ENCODE measurements at places on chromosomes 12 and 14.

- DNase-seq, result no peak
Observed at GRCh38 chr14:102675396-102675795, 82.9 kb downstream of the RCOR1 start.

- DNase-seq, result no peak
Observed at GRCh38 chr12:14774906-14775635, 28.2 kb downstream of the WBP11 start.

DNA sequence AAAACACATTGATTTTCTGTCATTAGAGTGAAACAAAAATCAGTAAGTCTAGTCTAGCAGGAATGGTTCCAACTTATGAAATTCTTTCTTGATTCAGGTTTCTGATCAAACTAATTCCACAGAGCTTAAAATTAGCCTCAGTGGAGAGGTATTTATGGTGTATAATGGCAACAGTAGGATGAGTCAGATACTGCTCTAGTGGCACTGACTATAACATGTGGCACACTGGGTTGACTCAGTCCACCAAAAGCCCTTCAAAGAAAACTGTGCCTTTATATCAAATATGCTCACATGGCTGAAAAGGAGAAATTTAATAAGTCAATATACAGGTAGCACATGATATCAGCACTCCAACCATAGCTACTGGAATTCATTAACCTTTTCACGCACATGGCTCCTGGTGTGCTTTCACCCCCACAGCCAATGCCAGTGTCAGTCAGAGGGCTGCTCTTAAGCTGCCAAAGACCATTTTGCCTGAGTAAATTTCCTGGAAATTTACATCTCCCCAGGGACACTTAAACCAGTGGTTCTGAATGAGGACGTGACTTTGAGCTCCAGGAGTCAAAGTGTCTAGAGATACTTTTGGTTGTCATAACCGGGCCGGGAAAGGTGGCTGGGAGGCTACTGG, 21.7 kb upstream of the CATSPERB start:
- DNase-seq, result no peak

DNA sequence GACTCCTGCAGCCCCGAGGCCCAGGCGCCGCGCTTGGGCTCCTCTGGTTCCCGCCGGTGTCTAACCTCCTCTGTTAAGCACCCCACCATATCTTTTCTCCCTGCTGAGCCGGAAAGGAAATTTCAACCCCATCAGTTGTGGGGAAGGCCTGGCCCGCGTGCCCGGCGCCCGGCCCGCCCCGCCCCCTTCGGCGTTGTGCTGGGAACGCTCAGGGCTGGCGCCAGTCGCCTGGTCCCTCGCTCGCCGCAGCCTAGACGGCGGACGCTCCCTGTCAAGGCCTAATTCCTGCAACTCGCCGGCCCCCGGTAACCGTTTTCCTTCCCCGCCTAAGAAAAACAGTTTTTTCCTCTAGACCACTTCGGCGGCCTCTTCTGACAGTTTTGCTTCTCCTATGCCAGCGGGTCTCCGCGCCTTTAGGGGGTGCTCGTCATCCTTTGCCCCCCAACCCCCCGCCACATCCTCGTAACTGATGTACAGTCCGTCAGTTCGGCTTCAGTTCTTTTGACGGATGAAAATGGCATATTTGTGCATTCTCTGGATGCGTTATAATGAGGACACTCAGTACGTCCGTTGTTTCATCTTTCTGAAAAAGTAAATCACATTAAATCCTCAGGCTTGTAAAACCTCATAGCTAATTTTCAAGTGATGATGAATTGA, 506 bp upstream of the NAP1L1 start:
- no peak for DNase-seq

DNA sequence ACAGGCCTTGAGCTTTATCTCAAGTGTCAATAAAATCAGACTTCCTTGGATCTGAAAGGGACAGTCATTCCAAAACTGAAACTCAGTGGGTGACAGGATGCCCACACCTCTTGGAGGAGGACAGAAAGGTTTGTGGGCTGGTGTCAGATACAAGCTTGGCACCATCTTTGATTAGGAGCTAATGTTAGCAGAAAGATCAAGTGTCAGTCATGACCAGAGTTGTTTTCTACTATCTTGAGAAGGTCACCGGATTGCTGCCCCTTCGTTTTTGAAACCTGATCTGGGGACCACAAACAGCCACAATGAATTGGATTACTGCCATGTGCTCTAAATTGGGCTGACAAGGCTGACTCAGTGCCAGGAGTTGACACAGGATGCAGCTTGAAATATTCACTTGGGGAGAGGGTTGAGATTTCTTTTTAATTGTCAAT, 88.3 kb downstream of the OTOGL start:
- no peak for DNase-seq

DNA sequence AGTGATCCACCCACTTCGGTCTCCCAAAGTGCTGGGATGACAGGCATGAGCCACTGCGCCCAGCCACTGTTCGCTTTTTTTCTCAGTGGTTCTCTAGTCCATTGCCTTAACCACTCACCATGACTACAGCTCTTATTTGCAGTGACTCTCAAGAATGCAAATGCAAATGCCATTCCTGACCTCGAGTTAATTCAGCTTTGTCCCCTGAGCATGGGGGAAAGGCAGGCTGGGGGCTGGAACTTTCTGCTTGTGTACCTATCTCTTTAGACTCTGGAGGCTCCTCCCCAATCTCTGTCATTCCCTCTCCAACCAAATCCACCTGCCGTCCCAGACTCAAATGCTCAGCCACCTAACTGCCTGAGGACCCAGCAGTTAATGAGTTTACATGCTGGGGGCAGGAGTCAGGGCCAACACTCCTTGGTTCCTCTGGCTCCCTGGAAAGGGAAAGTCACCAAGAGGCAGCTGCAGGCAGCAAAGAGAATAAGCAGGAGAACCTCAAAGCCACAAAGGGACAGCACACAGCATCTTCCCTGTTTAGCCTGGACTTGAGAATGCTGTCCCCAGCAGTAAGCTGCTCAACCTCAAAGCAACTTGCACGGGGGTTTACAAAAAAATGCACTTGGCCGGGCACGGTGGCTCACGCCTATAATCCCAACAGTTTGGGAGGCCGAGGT, 5.3 kb upstream of the HNF1A start:
- DNase-seq, result no peak

GRCh38 chr12:53567961-53568808, 58.0 kb downstream of the ATF7 start:
- no peak for DNase-seq

GRCh38 chr14:104317975-104318557, 179.7 kb downstream of the KIF26A start:
- no peak for DNase-seq

DNA sequence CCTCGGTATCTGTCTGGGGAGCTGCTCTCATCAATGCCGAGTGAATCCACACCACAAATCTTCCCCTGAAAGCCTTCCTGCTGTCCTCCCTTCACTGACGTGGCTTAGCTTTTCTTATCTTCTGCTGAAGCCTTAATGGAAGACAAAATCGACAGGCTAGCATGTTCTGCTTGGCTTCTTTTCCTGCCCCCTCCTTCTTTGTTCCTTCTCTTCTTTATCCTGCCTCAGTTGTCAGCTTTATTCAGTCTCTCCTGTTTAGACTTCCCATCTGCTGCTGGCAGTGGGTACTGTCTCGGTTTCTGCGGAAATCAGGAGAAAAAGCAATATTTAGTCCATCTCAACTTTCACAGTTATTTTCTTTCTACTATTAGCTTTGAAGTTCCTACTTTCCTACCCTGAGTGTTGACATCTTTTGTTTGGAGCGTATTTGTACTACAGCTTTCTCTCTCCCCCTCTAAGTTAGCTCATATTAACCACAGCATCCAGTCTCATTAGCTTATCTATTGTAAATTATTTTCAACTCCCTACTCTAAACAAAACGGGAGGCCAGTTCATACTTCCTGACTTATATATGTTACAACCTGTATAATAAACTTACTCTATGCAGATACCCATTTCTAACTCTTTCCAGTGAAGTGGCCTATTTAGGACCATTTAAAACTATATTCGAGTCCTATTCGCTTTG, 226.0 kb downstream of the DACT1 start:
- DNase-seq, result no peak

DNA sequence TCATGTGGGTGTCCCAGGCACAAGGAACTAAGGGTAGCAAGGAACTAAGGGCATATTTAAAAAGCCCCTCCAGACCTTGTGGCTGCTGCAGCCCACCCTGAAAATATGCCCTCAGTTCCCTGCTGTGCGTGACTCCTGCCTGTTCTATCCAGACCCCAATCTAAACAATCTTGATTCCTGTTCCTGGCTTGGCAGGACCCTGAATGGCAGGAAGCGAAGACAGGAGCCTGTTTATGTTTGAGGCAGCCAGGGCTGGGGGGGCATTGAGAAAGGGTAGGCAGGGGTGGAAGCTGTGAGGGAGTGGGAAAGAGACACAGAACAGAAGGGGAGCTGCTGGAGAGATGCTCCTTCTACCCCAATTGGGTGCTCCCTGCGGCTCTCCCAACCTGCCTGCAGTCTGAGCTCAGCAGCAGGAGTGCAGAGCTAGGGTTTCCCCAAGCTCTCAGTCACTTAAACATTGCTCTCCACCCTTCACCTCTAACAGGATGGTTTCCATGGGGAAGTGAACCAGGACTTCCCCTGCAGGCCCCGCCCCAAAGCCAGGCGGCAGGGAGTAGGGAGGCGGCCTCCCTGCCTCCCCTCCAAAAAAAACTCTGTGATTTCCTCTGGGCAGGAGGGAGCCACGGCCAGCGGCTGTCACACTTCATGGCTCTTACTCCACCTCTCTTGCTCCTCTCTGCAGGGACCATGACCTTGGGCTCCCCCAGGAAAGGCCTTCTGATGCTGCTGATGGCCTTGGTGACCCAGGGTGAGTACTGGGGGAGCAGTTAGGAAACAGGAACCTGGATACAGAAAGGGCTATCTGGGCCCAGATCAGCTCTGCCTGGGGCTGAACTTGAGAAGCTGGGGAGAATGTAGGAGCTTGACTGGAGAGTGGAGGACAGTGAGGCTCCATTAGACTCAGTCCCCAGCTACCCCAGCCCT, 4.7 kb downstream of the ACVRL1 start:
- no peak for DNase-seq

DNA sequence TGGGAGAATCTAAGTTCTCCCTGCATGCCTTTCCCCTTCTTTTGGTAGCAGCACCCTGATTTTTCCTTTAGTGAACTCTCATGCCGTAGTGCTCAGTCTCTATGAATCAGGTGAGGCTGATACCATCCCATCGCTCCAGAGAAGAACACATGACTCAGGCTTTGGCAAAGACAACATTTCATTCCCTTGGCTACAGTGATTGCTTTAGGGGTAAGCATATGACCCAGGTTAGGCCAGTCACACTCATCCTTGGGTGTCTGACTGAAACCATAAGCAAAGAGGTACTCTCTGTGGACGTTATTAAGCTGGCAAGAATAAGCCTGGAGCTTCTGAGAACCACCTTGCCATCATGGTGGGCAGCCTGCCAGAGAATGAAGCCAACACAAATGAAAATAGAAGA, 141.8 kb downstream of the MYRFL start:
- DNase-seq, result no peak
